BJ (cell line): ENCODE measurements at places on chromosomes 12 and 14. TPM values are rescaled to one million over a fixed set of nuclear protein-coding genes. Genes with fewer than 3 reads are reported as not detected.

A2M gene
- polyA plus RNA-seq: 171 and 198 TPM in 2 replicates

INSM2 gene
- not detected in 2 replicates for polyA plus RNA-seq

DBX2 gene
- polyA plus RNA-seq: not detected in 2 replicates

C3AR1 gene
- polyA plus RNA-seq: 0.11 and 0.13 TPM in 2 replicates

TMEM63C gene
- polyA plus RNA-seq: not detected in 2 replicates

ETNK1 gene
- 6.7 and 13.0 TPM in 2 replicates for polyA plus RNA-seq

DNA sequence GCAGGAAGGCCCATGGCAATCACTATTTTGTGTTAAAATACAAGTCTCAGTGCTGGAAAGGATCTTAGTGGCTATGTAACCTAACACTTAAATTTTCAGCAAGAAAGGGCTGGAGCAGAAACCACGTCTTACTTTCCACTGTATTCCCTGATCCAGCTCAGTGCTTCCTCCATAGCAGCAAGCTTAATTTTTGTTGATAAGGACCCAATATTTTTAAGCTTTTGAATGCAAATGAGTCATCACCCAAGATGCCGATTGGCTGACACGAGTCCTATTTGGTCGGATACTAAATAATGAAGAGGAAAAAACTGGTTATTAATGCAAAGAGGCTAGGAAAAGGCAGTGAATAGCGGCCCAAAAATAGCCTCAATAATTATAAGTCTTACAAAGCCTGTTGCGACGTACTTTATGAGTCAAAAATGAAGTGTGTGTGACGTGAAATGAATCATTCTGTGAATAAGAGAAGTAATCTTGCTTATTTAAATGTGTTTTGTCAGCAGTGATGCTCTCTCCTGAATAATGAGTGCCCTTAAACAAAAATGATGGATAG is 46.9 kb upstream of the IGF1 start:
- no peak for DNase-seq

DNA sequence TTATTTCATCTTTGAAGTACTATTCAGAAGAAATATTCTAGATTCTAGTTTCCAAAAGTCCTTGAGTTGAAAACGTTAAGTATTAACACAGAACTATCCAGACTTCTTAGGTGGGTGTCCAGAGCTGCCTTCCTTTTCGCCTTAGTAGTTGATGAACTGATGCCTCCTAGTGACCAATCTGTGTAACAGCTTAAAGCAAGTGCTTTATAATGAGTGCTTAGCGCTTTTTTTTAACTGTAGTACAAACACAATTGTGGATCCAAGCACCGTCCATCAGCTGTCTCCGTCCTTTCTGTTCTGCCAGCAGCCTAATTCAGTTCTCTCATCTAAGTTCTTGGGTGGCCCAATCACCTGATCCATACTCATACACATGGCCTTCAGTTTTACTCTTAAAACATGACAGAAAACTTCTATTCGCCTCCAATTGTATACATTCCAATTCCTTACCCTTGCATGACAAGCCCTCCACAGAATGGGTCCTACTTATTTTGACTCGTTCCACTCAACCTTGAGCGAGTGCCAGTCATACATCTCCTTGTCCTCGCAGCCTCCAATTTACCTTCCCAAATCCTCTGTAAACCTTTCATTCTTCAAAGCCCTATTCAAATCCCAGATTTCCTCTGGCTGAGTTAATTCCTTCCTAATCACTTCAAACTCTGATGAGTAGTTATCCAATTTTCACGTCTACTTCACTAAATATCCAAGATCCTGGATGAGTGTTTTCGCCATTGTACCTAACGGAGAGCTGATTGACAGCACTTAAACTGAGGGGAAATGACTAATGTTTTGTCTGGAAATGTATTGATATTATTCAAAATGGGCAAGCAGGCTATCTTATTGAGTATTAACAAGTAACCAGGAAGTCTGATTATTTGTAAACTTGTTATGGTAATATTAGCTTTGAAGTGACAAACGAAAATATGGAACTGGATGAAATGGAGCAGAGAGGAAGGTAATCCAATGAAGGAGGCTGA is 5.8 kb upstream of the PHLDA1 start:
- DNase-seq: no peak

DNA sequence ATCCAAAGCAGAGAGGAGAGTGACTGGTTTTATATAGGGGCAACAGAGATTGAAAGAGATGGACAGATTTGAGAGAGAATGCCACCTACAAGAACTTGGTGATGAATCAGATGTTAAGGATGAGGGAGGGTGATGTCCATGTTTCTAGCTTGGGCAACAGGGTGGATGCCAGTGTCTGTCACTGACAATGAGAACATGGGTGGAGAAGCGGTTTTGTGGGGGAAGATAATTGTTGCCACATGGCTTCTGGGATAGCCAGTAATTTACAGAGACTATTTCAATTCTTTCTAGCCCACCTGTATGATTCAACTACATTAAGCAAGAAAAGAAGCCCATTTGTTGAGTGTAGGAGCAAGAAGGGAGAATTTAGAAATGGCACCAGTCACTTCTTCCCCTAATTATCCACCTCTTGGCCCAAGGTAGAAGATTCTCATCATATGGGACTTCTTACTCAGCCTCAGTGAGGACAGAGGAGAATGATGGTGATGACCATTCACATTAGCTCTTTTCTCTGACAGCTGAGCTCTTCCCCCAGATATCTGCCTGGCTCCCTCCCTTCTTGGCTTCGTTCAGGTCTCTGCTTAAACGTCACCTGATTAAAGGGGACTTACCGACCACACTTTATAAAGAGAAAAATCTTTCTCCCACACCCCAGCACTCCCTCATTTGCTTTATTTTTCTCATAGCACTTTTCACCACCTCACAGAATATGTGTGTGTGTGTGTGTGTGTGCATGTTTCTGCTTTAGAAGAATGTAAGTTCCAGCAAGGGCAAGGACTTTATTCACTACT is 117.8 kb downstream of the DUSP6 start:
- no peak for DNase-seq

GRCh38 chr12:39375206-39375808 is 67.6 kb downstream of the KIF21A start:
- DNase-seq: no peak

GRCh38 chr12:120100630-120101029 is 15.9 kb downstream of the RAB35 start:
- DNase-seq: no peak

DNA sequence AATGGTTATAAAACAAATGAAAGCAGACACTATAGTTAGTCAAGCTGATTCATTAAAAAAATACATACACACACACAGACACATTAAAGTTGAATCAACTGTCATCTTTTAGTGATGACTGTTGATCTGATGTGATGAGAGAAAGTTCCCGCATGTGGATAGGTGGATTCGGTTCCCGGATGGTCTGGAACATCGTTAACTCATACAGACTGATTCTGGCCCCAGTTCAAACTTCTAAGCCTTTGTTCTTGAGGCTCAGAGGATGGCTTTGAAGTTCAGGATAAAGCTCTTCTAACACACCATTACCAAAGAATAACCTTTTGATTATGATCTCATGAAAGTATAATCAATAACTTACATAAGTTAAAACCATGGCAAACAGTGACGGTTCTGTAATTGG is 27.5 kb downstream of the WIF1 start:
- no peak for DNase-seq

- DNase-seq: peak; percentile 10
Observed at GRCh38 chr14:73612339-73613045, at the start of gene ACOT6. ACOT6 (plus strand) TSS chr14:73612517; CDS start chr14:73612572, 55 bp downstream.

DNA sequence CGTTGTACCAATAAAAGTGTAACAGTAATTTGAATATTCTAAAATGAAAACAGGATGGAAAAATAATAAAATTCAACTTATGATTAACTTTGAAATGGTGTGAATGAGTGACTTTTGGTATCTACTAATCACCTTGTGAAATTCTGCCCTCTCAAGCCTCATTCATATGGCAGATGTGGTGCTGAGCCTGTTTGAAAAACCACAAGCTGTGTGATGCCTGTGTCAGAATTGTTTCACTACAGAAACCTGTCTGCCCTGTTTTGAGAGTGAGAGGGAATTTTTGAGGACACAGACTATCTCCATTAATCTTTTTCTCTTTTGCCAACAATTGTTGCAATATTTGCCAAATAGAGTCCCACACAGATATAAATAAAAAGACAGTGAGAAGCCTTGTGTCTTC is 3.9 kb upstream of the RNU6-7 start:
- no peak for DNase-seq

- no peak for DNase-seq
Observed at GRCh38 chr12:95099270-95099790, 25.9 kb upstream of the NR2C1 start.

GRCh38 chr14:30864934-30865333 is 9.4 kb upstream of the COCH start:
- no peak for DNase-seq

GRCh38 chr12:45762185-45763110 is 32.9 kb downstream of the ARID2 start:
- peak; percentile 8 for DNase-seq

- no peak for DNase-seq
Observed at GRCh38 chr12:45596366-45596765, 133.1 kb upstream of the ARID2 start.

- no peak for DNase-seq
Observed at GRCh38 chr12:11855983-11856374, 206.5 kb downstream of the ETV6 start.

DNA sequence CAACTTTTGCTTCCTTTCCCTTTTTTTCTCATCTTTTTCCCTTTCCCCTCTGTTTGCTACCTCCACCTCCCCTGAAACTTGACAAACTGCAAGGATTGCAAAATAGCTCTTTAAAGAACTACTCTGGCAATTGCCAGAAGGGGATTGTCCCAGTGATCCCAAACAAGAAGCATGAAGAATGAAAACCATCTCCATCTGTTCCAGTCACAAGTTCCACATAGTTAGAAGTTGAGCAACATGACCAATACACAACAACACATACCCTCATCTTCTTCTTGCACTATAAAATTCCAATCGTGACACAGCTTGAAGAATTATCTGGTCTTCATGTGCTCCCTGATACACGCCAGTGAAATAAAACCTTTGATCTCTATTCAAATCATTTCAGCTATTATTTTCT is 93.7 kb upstream of the USP15 start:
- peak; percentile 51 for DNase-seq

- DNase-seq: no peak
Observed at GRCh38 chr12:69999561-69999960, 174.5 kb downstream of the MYRFL start.
